ENCODE measurements at places on chromosomes 11 and 22. TPM values are rescaled to one million over a fixed set of nuclear protein-coding genes. Genes with fewer than 3 reads are reported as not detected.

DNA sequence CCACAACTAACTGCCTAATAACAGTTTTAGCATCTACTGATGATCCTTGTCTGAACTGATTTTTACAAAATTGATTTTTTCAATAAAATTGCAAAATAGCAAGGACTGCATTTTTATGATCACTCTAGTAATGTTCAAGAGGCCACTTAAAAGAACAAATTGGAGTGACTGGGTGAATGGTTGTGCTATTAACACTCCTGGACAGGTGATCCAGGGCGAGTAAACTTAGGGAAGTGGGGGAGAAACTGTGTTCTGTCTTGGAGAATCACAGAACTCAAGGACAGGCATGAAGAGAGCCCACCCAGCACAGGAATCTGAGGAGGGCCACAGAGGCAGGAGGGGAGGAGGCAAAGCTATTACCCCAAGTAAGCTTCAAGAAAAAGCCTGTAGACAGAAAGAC lies 75.8 kb downstream of the SGSM3 start:
- no peak for DNase-seq

GRCh38 chr11:95584180-95584579 lies 205.4 kb downstream of the FAM76B start:
- DNase-seq, result no peak

DNA sequence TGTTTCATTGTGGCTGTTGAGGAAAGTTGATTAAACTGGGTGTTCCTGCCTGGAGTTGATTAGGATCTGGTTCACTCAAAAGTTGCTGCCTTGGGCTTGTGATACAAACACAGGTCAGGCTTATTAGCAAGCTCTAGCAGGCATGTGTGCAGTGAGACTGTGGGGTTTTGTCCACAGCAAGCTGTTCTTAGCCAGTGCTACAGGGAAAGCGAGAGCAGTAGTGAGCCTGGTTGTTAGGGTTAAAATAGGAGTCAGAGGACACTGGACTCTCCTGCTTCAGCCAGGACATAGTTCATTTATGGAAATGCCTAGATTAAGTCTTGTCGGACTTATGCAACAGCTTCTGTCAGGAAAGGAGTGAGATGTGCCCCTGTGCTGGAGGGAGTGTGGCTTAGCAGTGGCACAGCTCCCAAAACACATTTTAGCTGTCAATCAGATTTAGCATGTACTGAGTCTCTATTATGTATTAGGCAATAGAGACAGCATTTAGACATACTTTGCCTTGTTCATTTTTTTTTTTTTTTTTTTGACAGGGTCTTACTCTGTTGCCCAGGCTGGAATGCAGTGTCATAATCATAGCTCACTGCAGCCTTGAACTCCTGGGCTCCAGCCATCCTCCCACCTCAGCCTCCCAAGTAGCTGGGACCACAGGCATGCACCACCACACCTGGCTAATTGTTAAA lies 8.7 kb downstream of the SNRPD3 start:
- no peak for DNase-seq

- DNase-seq, result peak; percentile 94
Measured at GRCh38 chr11:73308961-73309919, 1.2 kb downstream of the ARHGEF17 start.

DNA sequence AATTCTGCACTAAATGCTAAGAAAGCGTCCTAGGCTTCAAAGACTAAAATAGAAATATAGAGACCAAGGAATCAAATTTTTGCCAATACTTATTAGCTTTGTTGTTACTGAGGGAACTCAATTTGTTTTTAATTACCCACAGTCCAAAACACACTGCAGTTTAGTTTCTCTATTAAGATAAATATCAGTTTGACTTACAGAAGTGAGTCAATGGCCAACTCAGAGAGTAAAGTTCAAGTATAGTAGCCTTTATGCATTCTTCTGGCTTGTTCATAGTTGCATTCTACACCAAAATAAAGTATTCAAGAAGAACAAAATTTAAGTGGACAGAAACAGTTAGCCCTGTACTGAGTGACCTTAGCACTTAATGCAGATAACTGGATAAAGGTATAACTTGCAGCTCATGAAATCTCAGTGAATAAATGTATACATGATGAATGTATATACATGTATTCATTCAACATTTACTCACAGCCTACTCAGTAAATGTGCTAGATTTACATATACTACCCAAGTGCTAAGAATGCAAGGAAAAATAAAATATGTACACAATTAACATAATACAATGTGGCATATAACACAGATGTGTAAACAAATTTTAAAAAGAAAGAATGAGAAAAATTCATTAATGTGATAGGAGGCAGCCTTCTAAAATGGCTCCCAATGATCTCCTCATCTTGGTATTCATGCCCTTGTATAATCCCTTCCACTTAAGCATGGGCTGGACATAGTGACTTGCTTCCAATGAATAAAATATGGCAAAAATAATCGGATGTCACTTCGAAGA lies 9.7 kb upstream of the RNF141 start:
- no peak for DNase-seq

DNA sequence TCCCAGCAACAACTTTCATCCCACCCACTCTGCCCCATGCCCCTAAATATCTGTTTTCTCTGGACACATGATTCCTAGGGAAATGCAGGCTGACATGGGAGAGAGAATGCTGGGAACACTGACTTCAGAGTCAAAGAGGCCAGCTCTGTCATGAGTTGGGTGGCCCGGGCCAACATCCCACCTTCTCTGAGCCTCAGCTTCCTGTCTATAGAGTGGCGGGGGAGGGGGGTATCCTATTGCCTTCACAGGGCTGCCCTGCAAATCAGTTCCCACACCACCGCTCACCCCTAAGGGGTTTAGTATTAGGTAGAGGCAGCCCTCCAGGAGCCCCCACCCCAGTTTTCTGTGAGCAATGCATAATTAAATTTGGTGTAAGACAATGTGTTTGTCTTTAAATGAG lies 175.0 kb upstream of the NCAM1 start:
- DNase-seq, result no peak

DNA sequence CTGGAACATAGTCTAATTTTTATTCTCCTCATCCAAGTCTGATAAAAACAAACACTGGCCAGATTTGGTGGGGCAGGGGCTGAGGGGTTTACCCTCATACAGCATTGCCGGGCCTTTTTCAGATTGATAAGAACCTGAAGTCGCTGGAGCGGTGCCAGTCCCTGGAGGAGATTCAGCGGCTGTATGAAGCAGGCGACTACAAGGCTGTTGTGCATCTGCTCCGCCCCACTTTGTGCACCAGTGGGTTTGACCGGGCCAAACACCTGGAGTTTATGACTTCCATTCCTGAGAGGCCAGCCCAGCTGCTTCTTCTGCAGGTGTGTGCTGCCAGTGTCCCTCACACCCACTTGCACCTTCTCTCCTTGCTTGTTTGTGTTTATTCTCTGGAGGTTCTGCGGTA lies 55.8 kb downstream of the CABIN1 start:
- no peak for DNase-seq

- DNase-seq, result no peak
Measured at GRCh38 chr11:7278314-7278917, 26.7 kb downstream of the SYT9 start.

DNA sequence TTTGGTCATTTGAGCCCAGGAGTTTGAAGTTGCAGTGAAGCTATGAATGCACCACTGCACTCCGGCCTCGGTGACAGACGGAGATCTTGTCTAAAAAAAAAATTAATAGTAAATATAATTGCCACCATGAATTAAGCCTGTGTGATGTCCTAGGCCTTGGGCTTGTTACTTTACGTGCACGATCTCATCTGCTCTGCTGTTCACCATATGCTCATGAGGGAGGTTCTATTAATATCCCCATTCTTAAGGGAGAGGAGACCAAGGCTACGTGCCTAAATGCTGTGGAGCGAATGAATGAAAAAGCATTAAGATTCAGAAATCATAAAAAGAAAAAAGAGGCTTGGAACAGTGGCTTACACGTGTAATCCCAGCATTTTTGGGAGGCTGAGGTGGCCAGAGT lies 2.6 kb upstream of the ATG2A start:
- DNase-seq, result no peak

DNA sequence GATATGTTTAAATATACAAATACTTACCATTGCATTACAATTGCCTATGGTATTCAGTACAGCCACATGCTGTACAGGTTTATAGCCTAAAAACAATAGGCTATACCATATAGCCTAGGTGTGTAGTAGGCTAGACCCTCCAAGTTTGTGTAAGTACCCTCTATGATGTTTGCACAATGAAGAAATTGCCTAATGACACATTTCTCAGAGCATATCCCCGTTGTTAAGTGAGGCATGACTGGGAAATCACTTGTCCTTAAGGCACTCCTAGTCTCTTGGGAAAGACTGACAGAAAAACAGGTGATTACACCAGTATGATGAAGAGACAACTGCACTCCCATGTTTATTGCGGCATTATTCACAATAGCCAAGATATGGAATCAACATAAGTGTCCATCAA lies 187.2 kb downstream of the SPON1 start:
- no peak for DNase-seq

TREH gene
- total RNA-seq, result not detected

TMPRSS6 gene
- total RNA-seq, result not detected

MRPL11 gene
- total RNA-seq, result 43.1 TPM

SMTNL1 gene
- not detected for total RNA-seq

CACNA1I gene
- total RNA-seq, result 0.06 TPM

CRYBB2 gene
- total RNA-seq, result not detected

Data from left cardiac atrium (tissue), 4 donors.